Naive B cell (primary cell): ENCODE measurements at places on chromosomes 2 and 18.
A peak's percentile ranks its signal among the peaks of the same experiment; 100 is the strongest.

GRCh38 chr2:109125593-109126500 is 3.2 kb upstream of the SH3RF3 start:
- DNase-seq: no peak

GRCh38 chr2:58616961-58617360 is 375.8 kb upstream of the FANCL start:
- no peak for DNase-seq

GRCh38 chr2:66555091-66555490 is 120.2 kb downstream of the MEIS1 start:
- DNase-seq: no peak

DNA sequence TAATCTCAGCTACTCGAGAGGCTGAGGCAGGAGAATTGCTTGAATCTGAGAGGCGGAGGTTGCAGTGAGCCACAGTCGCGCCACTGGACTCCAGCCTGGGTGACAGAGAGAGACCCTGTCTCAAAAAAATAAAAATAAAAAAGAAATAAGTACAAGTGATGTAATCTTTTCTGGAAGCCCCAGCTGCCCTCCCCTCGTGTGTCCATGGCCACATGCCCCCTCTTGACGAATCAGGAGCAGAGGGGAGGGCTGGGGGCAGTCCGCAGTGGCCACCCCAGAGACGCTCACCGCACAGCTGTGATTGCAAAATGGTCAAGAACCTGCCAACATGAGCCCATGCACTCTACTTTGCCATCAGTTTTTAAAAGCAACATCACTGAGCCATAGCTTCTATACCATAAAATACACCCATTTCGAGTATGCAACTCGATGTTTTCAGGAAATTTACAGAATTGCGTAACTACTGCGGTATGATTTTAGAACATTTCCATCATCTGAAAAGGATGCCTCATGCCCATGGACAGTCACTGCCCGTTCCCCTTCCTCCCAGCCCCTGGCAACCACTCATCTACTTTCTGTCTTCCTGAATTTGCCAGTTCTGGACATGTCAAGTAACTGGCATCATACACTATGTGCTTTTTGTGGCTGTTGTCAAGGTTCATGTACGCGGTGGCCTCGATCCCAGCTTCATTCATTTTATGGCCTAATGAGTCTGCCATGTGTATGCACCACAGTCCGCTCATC is 88.1 kb downstream of the NDUFA10 start:
- DNase-seq: no peak

GRCh38 chr2:37080689-37081088 is 3.5 kb downstream of the HEATR5B start:
- peak; percentile 27 for DNase-seq

DNA sequence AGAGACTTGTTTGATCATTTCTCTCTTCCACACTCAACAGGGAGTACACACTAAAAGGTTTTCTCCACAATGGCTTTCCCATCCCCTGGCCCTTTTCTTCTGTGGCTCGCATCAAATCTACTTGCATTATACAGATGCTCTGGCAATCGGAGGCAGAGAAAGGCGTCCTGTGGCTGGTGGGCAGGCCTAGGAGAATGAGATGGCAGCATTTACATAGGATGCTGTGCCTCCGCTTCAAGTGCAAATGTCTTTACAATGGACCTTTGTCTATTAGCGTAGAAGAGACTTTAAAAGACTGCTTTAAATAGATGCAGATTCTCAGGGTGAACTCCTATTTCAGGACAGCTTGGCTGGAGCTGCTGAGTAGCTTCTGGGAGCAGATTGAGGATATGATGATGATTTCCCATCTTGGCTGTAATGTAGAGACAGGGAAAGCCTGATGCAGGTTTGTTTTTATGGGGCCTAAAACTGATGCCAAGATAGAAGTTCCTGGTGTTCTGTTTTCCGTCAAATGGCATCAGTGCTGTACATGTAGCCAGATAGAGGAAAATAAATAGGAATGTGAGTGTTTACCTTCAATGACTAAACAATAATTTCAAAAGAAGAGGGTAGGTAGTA is 423.4 kb downstream of the RND3 start:
- DNase-seq: no peak

DNA sequence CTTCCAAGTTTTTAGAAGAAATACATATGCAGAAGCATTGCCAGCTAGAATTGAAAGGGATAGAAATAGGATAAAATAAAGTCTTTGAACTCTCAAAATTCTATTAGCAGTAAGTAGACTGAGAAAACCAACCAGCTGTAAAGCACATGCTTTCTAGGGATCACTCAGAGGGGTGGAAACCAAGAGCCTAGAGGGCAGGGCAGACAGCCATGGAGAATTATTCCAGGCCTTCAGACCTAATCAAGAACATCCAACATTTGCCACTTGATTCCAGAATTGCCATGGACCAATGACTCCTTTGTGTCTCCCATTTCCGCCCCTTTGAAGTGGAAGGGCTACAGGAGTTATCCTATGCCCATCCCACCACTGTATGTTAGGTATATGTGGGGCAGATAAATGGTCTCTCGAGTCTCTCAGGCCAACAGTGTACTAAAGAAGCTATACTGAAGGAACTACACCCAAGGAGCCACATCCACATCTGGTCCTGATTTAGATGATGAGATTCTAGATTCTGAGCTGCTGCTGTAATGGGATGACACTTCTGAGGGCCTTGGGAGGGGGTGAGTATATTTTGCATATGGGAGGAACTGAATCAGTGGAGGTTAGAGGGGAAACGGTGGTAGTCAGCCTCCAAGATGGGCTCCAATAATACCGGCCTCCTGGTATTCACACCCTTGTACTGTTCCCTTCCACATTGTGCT is 4.0 kb downstream of the FARSB start:
- no peak for DNase-seq

GRCh38 chr2:151973901-151974199 is 125.0 kb downstream of the CACNB4 start:
- no peak for DNase-seq

GRCh38 chr2:88396209-88396608 is 56.3 kb downstream of the FOXI3 start:
- no peak for DNase-seq

DNA sequence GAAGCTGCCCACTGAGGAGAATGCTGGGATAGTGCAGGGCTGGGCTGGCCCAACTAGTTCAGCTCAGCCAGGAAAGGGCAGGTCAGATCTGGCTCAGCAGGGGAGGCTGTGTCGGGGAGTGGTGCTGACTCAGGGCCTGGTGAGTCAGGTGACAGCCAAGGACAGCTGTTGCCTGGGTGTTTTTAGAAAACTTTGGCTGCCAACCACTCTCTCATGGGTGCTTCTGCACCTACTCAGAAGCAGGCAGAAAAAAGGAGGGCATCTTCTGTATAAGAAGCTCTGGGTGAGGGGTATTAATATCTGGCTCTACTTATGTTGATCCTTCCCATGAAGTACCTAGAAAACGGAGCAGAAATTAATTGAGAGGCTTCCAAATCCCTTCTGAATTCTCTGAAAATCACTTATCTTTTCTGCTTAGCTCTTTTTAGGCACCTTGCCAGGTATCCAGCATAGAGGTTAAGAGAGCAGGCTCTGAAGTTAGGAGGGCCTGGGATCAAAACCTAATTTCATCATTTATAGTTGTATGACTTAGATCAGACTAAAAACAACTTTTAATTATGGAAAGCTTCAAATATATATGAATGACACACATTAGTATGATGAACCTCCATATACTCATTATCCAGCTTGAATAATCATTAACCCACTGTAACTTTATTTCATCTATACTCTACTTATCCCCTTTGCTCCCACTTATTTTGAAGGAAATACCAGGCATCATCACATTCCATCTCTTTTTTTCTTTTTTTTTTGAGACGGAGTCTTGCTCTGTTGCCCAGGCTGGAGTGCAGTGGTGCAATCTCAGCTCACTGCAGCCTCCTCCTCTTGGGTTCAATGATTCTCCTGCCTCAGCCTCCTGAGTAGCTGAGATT is 15.5 kb upstream of the RAB10 start:
- DNase-seq: no peak

GRCh38 chr18:24538414-24539264 is 78.2 kb downstream of the HRH4 start:
- no peak for DNase-seq

DNA sequence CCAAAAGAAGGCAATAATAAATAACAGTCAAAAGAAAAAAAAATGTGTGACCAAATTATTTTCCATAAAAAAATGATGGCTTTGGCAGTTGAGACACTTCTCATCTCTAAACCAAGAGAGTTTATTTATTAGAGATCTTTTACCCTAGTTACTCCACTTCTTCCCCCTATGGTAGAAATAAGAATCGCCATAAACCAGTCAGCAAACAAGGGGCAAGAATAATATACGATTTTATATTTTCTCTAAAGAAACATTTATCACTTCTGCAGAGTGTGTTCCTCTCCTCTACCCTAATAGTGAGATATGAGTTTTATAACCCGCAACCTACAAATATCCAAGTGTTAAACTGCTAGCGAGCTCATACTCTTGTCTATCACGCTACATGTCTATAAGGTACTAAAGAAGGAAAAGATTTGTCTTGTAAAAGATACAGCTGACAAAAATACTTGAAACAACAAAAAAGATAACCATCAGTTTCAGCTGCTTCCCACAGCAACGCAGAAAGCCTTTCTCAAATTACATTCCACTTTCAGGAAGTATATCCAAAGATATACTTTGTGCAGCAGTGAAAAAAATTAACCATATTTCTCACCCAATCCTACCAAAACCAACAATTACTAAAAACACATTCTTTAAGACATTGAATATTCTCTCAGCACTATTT is 2.3 kb downstream of the RNF103 start:
- no peak for DNase-seq

- no peak for DNase-seq
These were observed 1.3 kb upstream of the UBE2E3 start for GRCh38 chr2:180978903-180979748.

- DNase-seq: no peak
These were observed 5.9 kb downstream of the GYPC start for GRCh38 chr2:126661702-126662500.

- DNase-seq: no peak
These were observed 120.3 kb downstream of the PIEZO2 start for GRCh38 chr18:11029021-11029420.

- DNase-seq: no peak
These were observed 483 bp upstream of the FHL2 start for GRCh38 chr2:105399207-105399861.

DNA sequence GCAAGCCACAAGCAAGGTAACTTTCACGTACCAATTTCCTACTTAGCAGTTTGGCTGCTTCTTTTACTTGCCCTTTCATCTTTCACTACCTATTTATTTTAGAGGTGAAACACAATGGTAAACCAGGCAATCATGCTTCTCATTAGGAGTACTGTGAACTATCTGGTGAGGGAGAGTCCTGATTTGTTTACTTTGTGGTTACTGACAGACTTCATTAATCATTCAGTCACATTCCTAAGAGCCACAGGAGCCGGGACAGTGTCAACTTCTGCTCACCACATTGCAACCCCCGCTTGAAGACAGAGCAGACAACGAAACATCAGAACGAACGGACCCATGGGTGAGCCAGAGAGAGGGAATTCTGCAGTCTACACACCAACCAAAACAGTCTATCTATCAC is 28.8 kb downstream of the TUBB6 start:
- DNase-seq: no peak

DNA sequence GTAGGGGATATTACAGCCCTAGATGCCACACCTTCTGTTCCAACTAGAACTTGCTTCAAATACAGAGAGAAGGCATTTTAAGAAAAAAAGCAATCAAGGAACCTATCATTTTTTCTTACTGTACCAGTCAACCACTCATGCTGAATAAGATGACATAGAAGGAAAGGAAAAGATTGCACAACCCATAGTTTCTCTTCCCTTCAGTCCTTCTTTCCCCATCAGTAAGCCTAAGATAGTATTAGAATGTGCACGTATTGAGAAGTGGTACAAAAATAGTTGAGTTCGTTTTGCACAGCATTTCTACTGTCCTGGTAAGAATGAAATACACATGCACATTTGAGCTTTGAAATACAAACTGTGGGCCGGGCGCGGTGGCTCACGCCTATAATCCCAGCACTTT is 27.0 kb upstream of the HK2 start:
- DNase-seq: no peak

DNA sequence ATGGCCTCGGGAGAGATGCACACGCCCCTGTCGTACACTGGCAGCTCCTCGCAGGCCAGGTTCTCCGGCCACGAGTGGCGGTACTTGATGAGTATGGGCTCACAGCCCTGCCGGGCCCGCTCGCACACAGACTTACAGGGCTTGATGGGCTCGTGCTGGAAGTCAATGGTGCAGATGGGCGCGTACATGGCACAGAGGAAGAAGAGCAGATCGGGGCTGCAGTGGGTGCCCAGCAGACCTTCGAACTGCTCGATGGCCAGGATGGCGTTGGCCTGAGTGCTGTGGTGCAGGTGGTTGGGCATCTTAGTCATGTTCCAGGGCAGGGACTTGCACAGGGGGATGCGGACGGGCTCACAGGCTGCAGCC is 359 bp downstream of the FRZB start:
- no peak for DNase-seq

DNA sequence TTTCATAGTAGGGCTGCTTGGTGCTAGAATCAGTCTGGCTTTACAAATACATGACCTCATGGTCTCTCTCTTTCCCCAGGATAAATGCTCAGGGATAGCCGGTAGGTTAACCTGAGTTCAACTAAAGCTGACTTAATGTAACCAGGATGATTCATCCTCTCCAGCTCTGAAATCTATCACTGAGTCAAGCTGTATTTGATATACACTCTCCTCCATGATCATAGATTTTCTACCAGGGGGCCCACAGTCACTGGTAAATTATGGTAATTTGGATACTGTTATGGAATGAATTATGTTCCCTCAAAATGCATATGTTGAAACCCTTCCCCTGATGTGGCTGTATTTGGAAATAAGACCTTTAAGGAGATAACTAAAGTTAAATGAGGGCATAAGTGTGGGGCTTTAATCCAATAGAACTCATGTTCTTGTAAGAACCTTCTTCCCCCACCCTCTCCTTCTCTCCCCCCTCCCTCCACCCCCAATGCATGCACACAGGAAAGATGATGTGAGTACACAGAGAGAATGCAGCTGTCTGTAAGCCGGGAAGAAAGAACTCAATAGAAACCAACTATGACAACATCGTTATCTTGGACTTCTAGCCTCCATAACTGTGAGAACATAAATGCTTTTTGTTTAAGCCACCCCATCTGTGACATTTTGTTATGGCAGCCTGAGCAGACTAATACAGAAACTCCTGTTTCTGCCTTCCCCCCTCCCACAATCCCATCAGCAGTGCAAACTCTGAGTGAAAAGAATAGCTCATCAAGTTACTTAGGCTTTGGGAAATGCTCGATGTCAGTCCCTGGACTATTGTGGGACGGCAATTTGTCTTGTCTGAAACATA is 134.9 kb upstream of the KYNU start:
- DNase-seq: no peak

DNA sequence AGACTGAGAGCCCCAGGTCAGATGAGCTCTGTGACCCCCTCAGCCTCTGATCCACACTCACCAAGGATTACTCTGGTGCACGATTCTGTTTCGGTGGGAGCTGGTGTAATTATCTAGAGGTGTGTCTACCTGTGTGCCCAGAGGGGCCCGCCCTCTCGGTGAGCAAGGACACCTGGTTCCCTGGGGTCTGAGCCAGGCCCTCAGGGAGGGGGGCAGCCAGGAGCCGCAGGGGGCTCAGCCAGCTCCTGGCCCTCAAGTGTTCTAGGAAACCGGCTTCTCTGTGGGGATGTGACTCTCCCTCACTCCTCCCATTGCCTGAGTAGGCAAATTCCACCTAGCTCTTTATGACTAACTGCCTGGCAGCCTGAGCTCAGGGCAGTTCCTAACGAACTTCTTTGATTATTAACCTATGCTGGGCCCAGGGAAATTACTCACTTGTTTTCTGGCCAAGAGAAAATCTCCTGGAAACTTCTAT is 17.4 kb downstream of the AGAP1 start:
- DNase-seq: no peak

- DNase-seq: no peak
These were observed 106.4 kb downstream of the ZAP70 start for GRCh38 chr2:97819754-97820153.

- no peak for DNase-seq
These were observed 45.9 kb downstream of the MARCO start for GRCh38 chr2:118987886-118988285.
